ENCODE measurements at places on chromosomes 2 and 18.

DNA sequence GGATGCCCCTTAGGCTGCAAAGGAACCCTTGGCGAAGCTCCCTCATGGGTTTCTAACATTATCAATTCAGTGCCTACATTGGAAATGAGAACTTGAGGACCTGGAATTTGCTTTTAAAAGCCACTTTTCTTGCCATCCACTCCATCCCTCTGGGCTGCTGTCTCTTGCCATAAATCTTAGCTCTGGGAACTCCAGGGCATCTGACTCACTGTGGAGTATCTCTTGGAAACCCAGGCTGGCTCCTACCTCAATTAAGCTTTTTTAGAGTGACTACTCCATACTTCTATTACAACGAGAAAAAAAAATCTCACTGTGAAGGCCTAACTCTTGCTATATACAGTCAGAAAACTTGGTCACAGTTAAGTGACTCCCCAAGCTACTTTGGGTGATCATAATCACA, 227.2 kb upstream of the SETBP1 start:
- DNase-seq: no peak

GRCh38 chr2:75729861-75730260, 19.1 kb upstream of the GCFC2 start:
- DNase-seq: peak; percentile 27

DNA sequence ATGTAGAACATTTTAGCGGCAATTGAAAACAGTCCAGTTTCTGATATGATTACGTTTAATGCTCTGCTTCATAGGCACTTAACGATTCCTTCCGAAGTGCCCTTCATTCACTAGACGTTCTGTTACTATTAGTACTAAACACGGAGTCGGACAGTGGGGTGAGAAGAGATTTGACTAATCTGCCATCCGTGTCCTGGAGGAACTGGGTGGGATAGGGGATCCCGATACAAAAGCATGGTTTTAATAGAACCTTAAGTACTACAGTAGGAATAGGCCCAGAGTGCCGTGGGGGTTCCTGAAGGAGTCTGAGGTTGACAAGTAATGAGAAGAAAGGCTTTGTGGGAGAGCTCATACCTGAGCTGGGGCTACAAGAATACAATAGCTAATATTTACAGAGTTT, 631 bp downstream of the MORN2 start:
- DNase-seq: peak; percentile 6

- DNase-seq: no peak
Observed at GRCh38 chr2:130756053-130756873, 923 bp downstream of the AMER3 start.

GRCh38 chr2:107553539-107553938, 273.2 kb upstream of the RGPD4 start:
- DNase-seq: no peak

DNA sequence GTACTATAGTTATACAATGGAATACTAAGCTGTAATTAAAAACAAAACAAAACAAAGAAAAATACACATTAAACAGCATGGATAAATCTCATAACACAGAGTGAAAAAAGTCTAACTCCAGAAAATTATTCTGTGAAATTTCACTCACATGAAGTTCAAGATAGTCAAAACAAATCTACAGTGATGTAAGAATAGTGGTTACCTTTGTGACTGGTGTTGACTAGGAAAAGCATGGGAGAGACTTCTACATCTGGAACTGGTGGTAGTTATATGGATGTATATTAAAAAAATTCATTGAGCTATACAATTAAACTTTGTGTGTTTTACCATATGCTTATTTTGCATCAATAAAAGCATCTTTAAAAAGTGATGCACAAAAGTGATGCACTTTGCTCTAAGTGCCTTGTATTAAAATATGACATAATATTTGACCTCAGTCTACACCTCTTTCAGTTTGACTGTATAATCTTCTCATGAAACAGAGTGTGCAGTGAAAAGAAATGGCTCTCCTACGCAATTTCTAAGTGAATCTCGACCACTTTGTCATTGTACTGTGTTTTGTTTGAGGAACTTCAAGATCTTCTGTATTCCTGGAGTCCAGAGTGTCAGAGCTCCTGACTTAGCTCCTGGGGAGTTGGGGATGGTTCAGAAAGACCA, 28.0 kb downstream of the STAT4 start:
- no peak for DNase-seq

DNA sequence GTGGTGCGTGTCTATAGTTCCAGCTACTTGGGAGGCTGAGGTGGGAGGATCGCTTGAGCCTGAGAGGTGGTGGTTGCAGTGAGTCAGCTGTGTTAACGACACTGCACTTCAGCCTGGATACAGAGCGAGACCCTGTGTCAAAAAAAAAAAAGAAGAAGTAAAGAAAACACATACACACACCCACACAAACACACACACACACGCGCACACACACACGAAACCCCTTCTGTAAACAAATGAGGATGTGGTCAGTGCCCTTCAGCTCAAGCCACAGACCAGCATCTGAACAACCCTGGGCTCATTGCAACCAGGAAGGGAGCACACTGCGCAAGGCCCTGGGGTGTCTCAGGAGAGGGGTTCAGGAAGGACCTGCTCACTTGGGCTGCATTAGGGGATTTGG, 47.9 kb upstream of the KCNF1 start:
- no peak for DNase-seq
